ENCODE measurements at places on chromosomes 16 and 17. TPM values are rescaled to one million over a fixed set of nuclear protein-coding genes. Genes with fewer than 3 reads are reported as not detected.

- DNase-seq = peak; percentile 53
Measured at GRCh38 chr16:2212362-2213324, 2.0 kb upstream of the BRICD5 start.

DNA sequence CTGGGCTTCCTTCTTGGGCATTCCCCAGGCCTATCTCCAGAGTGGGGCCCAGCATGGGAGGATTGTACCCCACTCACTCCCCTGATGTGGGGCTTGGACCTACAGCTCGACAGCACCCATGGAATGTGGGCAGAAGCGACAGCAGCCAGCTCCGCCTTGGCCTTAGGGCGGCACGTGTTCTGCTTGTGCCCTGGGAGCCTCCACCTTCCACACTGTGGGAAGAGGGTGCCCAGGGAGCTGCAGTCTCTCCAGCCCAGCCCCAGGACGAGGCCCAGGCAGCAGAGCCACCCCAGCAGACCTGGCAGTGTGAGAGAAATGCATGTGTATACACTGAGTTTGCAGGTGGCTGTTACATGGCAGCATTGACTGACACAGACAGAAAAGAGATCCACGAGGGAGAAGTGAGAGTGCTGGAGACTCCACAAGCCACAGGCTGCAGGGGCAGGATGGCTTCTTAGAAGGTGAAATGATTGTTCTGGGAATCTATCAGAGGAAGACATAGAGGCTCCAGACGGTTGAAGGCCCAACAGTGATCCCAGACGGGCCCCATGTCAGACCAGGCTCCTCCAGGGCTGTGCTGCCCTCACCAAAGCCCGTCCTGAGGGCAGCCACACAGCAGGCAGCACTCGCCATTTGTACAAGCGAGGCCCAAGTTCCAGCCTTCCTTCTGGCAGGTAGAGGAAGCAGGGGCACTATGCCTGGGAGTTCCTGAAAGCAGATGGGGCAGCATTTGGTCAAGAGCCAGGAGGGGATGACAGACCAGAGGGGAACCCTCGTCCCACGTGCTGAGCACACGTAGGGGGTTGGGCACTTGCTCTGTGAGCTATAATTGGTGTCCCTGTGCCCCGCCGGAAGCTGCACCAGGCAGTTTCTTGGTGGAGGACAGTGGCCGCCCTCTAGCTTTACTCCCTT lies 2.8 kb upstream of the DNASE1 start:
- no peak for DNase-seq

DNA sequence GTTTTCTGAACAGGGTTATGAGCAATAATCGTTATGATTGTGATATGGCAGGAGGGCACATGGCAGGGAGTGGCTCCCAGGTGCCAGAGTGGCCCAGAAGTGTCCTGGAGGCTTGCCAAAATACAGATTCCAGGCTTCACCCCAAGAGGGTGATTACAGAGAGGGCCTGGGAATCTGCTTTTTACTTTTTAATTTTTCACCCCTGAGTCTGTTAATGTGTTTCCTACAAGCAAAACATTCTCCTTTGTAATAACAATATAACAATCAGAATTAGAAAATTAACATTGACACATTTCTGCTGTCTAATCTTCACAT lies 212.4 kb downstream of the SNX29 start:
- peak; percentile 3 for DNase-seq

IGSF6 gene
- total RNA-seq = not detected

DNA sequence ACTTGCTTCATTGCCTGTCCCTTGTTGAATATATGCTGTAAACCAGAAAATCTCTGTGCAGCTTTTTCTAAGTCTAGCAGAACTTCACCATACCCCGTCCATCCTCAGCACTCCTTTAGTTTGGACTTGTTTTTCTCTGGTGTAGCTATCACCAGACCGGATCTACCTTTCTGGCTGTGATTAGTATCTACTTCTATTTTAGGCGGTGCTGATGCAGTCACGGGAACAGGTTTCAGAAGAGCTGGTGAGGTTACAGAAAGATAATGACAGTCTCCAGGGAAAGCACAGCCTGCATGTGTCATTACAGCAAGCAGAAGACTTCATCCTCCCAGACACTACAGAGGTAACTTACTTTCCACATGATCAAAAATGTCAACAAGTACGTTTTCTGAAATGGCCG lies 46.4 kb downstream of the NUP88 start:
- DNase-seq = no peak

GRCh38 chr17:78347453-78347852 lies 12.4 kb downstream of the SOCS3 start:
- DNase-seq = no peak

GRCh38 chr17:54353789-54354525 lies 531.2 kb downstream of the KIF2B start:
- no peak for DNase-seq

GRCh38 chr17:969811-970355 lies 9.7 kb downstream of the NXN start:
- no peak for DNase-seq

DNA sequence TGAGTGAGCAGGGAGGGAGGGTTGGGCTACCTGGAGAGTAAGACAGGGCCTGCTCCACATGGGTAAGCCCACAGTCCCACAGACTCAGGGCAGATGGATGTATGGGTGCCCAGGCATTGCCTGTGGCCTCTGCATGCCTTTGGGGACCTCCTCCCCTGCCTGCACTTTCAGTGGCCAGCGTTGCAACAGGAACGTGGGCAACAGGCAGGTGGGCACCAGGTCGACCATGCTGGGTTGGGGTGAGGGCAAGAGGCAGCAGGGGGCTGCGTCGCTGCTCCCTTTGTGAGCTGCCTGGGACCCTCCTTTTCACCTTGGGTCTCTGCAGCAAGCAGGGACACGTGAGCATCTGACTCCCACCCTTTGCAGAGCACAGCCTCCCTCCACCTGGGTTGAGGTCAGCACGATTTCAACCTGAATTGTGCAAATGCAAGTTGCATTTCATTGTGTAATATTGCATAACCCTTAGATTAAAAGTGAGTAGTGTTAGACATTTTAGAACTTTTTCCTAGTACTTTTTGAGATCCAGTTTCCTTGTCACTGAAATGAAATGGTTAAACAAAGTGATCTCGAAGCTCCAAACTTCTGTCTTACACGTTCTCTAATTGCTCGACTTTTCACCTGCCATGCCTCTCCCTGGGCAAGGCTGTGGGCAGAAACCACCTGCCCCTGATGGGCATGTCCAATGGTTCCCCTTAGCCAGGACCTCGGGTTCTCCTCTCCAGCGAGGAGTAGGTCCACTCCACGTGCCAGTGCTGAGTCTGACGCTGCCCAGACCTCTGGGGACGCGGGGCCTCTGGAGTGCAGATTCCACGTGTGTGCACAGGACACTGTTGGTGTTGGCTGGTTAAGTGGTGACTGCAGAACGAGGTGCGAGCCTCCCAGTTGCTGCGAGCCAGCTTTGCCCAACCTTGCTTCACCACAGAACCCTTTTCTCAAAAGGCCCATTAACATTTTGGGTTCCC lies 32.9 kb upstream of the IL17C start:
- no peak for DNase-seq

FOXC2 gene
- total RNA-seq = 8.7 TPM
